ENCODE measurements at places on chromosomes 4 and X.

- no peak for DNase-seq
These were observed 30.0 kb downstream of the AFAP1 start for GRCh38 chr4:7909463-7910262.

GRCh38 chrX:128619490-128619889 lies 567.3 kb upstream of the ACTRT1 start:
- DNase-seq = no peak

GRCh38 chr4:169136330-169136729 lies 126.3 kb upstream of the CBR4 start:
- DNase-seq = no peak

DNA sequence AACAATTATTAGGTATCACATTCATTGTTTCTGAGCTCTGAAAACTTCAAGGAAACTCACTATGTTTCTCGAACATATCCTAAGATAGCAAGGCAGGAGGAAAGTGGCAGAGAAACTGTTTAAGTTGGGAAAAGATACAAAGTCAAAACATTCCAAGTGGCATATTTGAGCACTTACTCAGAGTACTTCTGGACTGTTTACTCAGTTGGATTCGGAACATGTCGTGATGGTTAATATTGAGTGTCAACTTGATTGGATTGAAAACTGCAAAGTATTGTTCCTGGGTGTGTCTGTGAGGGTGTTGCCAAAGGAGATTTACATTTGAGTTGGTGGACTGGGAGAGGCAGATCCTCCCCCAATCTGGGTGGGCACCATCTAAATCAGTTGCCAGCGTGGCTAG lies 298.3 kb downstream of the IL1RAPL2 start:
- DNase-seq = no peak

DNA sequence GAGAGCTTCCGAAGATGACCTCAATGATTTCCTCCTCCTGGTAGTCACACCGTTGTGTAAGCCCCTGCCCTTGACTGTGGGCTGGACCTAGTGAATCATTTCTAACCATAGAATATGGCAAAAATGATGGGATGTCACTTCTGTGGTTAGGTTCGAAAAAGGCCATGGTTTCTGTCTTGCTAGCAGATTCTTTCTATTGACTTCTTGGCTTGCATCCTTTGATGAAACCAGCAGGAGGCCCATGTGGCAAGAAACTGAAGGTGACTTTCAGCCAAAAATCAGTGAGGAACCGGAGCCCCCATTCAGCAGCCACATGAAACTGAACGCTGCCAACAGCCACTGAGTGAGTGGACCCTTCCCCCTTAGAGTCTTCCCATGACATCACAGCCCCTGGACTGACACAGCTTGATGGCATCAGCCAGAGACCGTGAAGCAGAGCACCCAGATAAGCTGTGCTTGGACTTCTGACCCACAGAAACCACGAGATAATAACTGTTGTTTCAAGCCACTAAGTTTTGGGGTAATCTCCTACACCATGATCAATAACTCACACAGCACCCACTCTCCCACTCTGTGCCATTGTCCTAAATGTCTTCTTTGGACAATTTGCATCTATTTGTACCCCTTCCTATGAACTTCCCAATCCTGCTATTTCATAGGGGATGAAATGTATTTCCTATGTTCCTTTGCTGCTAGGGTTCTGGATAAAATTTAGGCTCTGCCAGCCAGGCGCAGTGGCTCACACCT lies 148.0 kb upstream of the STX18 start:
- DNase-seq = no peak

DNA sequence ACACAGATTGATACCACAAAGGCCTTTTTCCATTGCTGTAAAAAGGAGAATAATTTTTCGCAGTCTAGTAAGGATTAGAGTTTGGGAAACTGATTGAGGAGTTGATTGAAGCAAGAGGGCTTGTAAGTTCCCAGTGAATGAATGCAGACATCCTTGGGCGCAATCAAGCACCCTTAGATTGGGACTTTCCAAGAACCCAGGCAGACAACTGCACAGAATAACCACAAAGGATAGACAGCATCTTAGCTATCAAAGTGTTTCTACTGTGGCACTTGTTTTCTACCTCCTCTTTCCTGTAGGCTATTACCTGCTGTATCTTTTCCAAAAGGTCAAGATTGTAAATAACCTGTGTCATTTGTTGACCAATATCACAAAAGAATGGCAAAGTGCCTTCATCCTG lies 2.6 kb downstream of the COX18 start:
- no peak for DNase-seq

DNA sequence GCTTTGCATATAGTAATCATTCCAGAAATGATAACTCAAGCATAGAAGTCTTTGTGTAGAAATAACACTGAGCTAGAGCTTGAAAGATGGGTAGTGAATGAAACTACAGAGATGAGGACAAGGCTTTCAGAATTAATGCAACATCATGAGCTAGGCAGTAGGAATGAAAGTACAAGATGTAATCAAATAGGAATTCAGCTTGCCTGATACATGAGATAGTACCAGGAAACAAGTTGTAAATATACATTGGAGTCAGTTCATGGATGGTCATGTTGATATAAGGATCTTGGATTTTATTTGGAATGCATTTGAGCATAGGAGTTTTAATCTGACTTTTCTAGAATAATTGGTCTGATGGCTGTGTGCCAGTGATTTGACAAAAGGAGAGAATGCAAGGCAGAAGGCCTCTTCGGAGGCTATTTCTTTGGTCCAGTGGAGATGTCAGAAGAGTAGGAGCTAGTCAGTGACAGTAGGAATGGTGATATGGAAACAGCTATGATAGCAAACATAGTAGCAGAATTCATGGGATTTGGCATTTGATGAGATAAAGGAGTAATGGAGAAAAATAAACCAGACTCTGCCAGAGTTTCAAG lies 206.4 kb upstream of the PACRGL start:
- no peak for DNase-seq

DNA sequence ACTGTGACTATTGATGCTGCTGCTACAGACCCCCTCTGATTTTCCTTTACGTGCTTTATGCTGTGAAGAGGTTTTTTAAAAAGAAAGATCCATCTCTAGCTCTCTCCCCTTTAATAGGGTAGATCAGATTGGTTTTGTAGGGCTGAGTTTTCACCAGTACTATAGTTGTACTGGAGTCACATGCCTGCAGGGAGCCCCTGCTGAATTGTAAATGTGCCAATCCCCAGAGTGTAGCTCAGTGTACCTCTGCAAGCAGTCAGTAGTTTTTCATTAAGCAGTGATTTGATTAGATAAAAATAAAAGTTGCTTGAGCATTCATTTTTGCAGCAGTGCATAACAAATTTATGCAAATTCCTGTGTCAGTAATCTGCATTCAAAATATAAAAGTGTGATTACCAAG lies 179.2 kb downstream of the IL1RAPL2 start:
- DNase-seq = no peak

DNA sequence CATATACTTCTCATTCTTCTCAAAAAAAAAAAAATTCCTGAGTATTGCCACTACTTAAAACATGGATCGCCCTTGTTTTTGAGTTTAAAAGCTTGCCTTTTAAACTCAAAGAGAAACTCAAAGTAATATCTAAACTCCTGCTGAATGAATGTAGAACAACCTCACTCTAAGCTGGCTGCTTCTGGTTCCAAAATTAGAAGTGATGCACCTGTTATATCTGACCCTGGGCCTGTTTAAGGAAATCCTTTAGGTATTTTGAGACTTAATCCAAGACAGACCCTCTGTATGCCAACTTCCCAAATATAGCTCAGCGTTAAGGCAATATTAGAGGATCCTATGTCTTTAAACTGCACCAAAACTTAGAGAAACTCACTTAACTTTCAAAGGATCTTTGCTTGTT lies 1.8 kb upstream of the OTUD4 start:
- DNase-seq = no peak

GRCh38 chrX:72105436-72105835 lies 26.3 kb downstream of the RTL5 start:
- DNase-seq = no peak

- DNase-seq = no peak
These were observed 84.9 kb downstream of the SPCS3 start for GRCh38 chr4:176404621-176405020.

DNA sequence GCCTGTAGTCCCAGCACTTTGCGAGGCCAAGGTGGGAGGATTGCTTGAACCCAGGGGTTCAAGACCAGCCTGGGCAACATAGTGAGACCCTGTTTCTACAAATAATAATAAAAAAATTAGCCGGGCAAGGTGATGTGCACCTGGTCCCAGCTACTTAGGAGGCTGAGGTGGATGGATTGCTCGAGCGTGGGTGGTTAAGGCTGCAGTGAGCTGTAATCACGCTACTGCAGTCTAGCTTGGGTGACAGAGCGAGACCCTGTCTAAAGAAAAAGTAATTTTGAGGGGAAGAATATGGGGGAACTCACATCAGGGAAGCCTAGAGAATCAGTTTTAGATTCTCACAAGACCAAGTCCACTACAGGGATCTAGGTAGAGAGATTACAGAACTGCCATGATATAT lies 28.9 kb upstream of the LCORL start:
- no peak for DNase-seq

GRCh38 chrX:84168574-84168973 lies 19.4 kb downstream of the RPS6KA6 start:
- DNase-seq = no peak

DNA sequence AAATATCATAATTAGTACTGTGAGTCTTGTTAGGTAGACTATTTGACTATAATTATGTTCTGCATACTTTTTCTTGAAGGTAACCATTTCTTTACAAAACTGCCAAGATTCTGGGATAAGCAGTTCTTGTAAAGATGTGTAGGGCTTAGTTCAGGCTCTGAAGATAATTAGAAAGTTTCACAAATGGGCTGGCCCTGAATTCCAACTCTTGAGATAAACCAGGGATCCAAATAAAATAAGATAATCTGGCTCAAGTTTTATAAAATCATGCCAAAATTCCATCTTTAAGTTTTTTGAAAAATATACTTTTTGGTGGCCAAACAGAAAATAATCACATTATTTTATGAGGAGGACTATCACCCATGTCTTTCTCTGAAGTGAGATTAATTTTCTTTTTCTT lies 35.5 kb upstream of the GLRB start:
- DNase-seq = no peak

GRCh38 chrX:115214151-115214550 lies 19.7 kb downstream of the LRCH2 start:
- no peak for DNase-seq

DNA sequence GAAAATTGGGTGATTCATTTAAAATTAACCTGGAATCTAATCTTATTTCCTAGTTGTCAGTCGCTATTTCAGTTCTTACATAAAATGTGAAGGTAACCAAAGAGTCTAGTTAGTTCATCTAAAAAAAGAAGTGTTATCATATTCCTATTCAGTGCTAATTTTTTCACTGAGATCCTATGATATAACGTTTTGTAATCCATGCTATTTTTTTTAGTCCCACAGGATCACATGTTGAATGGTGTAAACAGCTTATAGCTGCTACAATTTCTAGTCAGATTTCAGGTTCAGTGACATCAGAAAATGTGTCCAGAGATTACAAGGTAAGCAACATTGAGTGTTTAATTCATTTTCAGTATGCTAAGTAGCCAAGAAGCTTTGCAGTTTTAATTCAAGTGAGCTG lies 5.8 kb downstream of the MTMR1 start:
- no peak for DNase-seq

DNA sequence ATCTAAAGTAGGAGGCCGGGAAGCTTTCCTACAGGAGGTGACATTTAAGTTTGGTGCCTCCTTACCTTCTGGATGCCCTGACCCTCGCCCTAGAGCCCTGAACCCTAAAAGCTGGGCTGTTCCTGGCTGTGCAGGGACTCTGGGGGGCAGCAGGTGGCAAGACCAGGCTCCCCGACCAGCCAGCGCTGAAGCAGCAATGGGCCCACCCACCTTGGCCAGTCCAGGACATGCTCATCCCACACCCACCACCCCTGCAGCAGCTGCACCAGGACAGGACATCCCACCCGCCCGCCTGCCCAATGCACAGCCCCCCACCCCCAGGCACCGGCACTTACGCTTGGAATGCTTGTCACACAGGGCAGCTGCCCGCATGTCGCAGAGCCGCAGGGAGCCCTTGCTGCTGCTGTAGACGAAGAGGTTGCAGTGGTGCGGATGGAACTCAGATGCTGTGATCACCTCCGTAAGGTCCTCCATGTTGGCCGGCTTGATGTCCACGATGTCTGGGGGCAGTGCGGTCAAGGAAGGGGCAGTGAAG lies 77.9 kb downstream of the WFS1 start:
- DNase-seq = no peak

DNA sequence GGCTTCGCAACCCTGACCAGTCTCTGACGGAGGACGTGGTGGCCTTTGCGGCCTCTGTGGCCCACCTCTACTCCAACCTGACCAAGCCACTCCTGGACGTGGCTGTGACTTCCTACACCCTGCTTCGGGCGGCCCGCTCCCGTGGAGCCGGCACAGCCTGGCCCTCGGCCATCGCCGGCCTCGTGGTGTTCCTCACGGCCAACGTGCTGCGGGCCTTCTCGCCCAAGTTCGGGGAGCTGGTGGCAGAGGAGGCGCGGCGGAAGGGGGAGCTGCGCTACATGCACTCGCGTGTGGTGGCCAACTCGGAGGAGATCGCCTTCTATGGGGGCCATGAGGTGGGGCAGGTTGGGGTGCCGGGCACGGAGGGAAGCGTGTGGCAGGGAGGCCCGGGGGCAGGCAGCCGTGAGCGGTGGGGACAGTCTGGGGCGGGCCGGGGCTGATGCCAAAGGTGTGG lies 1.2 kb downstream of the ABCD1 start:
- DNase-seq = no peak

GRCh38 chr4:75729836-75730235 lies 5.5 kb downstream of the USO1 start:
- no peak for DNase-seq

- DNase-seq = no peak
These were observed 679.9 kb upstream of the MAGEB2 start for GRCh38 chrX:29535212-29536162.

DNA sequence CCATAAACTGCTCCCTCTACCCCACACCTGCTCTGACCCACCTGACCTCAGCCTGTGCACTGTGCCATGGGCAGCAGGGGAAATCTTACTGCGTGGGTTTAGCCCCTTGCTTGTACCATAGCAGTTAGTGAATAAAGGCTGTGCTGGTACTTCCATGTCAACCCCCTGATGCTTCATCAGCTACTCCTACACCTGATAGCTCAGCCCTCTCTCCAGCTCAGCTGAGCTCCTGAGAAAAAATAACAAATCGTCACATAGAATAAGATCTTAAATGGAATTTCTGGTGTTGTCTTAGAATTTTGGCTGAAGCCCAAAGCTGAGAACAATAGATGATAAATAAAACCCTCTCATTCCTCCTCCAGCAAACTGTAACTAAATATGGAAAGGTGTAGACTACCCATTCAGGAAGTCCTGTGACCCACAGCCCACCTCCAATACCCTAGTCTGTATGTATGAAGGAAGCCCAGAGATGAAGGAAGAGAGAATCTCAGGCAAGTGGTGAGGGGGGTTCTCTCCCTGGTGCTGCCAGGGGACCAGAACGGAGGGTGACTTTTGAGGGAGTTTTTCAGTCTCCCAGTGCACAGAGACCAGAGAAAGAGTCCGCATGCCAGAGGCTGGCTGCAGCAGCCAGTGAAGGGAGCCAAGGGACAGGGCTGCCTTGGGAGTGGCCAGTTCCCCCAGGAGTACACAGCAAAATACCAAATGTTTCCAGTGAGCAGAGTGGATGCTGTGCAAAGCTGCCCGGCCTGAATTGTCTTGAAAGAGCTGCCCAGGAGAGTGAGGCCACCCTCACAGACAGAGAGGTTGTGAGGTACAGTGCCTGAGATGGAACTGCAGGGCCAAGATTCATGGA lies 227.3 kb downstream of the QDPR start:
- DNase-seq = no peak

All from NCI-H510A treated with DMSO at 0.1 percent for 48 hours (cell line).